Placental epithelial cell (primary cell): ENCODE measurements at places on chromosomes 7 and 10. TPM values are rescaled to one million over a fixed set of nuclear protein-coding genes. Genes with fewer than 3 reads are reported as not detected.

The LEP gene
- total RNA-seq: under 0.01 TPM in 2 replicates

The CCDC6 gene
- total RNA-seq: 45.1 and 65.8 TPM in 2 replicates

The DKK1 gene
- 40.0 and 175 TPM in 2 replicates for total RNA-seq

The GPR146 gene
- 0.33 and 1.2 TPM in 2 replicates for total RNA-seq

The CHST15 gene
- 4.7 and 16.1 TPM in 2 replicates for total RNA-seq

The RNF148 gene
- 4.3 and 36.5 TPM in 2 replicates for total RNA-seq
